ENCODE measurements at places on chromosomes 13 and 19.

DNA sequence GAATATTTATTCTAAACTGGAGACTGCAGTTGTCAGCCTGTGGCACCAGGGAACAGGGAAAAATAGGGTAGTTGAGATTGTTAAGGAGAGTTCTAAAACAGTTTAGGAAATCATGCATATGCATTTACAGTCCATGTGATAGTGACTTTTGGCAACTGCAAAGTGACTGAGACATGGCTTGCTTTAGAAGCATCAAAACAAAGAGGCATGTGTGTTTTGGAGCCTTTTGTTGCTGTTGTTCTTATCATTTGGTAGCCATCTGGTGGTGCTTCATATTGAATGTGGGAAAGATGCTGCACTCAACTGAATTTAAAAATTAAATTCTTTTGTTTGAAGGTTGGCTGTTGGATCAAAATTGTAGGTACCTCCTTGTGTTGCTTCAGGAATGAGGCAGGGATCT is 10.2 kb upstream of the EBPL start:
- DNase-seq: no peak

DNA sequence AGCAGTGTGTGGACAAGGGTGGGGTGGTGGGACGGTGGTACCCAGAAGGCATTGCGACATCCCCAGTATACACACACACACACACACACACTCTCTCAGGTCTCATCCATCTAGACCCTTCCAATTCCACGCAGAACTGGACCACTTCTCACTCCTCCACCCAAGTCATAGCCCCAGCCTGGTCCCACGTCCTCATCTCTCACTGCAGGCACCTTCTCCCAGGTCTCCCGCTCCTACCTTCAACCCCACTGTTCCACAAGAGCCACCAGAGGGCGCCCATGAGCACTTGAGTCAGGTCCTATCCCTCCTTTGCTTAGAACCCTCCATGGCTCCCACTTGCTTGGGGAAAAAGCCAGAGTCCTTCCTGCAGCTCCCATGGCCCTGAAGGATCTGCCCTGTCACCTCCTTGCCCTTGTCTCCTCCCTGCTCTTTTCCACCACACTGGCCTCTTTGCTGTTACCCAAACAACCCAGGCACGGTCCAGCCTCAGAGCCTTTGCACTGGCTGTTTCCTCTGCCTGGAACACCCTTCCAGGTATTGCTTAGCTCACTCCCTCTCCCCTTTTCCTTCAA is 62.6 kb downstream of the IER2 start:
- DNase-seq: no peak

DNA sequence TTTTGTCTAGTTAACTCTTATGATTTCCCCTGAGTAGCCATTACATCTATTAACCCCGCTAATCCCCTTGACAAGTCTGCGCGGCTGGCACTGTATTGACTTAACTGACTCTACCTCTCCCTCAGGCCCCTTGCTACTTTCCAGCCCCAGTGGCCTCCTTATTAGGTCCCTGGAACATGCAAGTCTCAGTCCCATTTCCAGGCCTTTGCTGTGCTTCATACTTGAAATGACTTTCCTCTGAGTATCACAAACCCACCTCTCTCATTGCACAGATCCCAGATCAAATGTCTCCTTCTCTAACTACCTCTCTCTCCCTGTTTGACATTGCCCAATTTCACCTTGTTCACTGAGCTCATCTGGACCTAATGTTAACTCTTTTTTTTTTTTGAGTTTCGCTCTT is 13.2 kb downstream of the SPACA6 start:
- DNase-seq: no peak

- DNase-seq: no peak
Observed at GRCh38 chr13:114088234-114088633, 44.2 kb downstream of the RASA3 start.

- no peak for DNase-seq
Observed at GRCh38 chr13:48545608-48546007, 12.7 kb upstream of the RCBTB2 start.

DNA sequence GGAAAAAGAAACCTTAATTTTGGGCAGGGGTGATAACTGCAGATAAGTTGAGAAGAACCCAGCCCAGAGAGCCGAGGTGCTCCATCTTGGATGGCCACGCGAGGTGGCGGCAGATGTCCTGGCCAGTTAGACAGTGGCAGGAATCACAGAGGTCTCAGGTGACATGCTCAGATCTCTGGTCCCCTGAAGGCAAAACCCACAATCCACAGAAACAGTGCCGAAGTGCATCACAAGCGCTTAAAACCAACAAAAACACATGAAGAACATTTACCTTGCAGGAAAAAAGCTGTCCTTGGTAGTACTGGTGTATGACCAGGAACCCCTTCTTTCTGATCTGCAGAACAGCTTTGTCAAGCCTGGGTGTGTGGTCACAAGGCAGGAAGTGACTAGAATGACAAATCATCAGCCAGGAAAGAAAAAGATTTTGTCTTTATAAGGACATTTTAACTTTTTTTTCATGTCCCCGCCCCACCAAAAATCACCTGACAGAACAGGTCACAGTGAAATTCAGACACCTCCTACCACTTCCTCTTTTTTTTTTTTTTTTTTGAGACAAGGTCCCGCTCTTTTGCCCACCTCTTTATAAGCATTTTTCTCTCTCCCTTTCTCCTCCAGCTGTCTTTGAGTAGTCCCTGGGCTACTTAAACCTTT is at the start of gene LCP1:
Gene LCP1, minus strand, starts transcription at position 338 of the 651 bp plus-strand sequence. CDS start 22,515 bp downstream, outside the sequence.
- no peak for DNase-seq

DNA sequence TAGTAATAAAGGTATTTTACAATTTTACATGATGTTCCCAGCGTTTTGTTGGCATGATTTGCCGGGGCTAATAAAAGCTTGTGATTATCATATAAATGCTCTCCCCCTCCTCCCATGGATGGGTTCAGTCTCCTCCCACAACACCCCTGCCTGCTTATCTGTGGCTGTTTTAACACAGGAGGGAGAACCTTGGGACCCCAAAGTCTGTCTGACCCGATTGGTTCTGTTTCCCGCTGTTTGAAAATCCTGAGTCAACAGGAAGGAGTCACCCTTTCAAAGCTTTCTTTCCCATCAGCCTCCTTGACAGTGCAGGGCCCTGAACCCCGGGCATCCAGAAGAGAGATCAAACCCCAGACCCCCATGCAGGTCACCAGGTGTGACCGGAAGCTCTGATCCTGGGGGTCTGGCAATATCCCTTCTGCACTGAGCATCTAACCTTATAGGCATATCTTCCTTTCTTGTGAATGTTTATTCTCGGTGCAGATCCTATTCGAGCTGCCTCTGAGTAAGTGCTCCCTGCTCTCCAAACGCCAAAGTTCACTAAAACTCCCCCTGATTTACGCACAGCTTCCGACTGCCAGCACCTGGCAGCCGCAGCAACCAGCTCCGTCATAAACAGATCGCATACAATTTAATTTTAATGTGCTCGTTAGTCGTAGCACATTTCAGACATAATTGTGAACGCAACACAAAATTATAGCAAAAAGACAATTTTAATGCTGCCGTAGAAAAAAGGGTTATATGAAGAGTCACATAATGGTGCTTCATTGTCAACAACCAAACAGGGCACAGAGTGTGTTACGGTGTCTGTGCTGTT is 74.8 kb downstream of the TSHZ3 start:
- DNase-seq: no peak

- no peak for DNase-seq
Observed at GRCh38 chr19:48770266-48770665, 14.9 kb downstream of the FGF21 start.

- no peak for DNase-seq
Observed at GRCh38 chr19:49497789-49498103, 1.5 kb downstream of the RPS11 start.

GRCh38 chr19:14056741-14057356 is 5.0 kb downstream of the PALM3 start:
- DNase-seq: no peak

DNA sequence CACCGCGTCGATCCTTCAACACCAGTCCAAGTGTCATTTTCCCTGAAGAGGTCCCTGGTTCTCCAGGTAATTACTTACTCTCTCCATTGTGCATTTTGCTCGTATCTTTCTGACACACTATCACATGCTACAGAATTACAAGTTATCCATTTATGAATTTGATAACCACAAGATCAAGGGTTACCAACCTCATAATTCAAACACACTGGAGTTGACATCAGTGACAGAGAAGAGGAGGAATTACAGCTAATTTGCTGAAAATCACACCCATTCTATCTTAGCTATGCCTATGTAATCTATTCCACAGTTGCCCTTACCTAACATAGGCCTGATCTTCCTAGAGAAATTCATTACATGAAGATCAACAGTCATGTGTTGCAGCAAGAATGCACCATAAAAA is 14.2 kb downstream of the ZC3H13 start:
- no peak for DNase-seq

- no peak for DNase-seq
Observed at GRCh38 chr19:19087676-19088075, 23.9 kb downstream of the SLC25A42 start.

DNA sequence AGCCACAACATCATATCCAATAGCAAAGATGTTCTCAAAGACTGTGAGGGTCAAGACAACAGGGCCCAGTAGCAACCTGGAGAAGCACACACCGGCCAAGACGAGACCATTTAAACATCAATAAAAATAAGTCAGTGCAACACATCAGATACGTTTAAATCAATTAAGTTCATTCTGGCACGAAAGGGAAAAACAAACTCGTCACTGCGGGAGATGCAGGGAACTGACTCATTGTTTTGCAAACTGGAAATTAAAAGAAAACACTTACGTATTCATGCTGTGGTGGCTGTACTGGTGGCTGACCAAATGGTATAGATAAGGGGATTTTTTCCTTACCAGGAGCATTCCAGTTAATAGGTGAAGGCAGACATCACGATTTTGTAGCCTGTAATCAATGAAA is 26.3 kb upstream of the SLC15A1 start:
- no peak for DNase-seq

GRCh38 chr19:32196690-32197420 is 148.6 kb upstream of the ZNF507 start:
- no peak for DNase-seq

DNA sequence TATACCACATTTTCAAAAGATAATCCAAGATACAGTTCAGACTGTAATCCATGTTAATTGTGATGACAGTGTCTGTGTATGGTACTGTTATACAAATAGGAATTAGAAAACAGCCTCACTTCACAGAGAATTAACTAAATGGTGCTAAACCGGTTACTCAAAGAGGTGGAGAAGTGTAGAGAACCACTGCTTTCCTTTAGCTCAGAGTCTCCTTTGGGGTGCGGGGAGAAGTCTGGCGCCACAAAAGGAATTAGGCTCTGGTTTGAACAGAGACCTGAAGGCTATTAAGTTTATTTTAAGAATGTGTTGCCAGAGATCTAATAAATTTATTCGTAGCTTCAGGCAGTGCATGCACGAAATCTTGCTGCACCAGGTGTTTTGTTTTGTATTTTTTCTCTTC is 65.8 kb downstream of the FREM2 start:
- no peak for DNase-seq

- no peak for DNase-seq
Observed at GRCh38 chr19:47280183-47280797, 5.6 kb downstream of the INAFM1 start.

GRCh38 chr13:40141859-40142555 is 486.5 kb downstream of the COG6 start:
- DNase-seq: no peak

- DNase-seq: no peak
Observed at GRCh38 chr19:45173816-45174215, 4.2 kb downstream of the TRAPPC6A start.

DNA sequence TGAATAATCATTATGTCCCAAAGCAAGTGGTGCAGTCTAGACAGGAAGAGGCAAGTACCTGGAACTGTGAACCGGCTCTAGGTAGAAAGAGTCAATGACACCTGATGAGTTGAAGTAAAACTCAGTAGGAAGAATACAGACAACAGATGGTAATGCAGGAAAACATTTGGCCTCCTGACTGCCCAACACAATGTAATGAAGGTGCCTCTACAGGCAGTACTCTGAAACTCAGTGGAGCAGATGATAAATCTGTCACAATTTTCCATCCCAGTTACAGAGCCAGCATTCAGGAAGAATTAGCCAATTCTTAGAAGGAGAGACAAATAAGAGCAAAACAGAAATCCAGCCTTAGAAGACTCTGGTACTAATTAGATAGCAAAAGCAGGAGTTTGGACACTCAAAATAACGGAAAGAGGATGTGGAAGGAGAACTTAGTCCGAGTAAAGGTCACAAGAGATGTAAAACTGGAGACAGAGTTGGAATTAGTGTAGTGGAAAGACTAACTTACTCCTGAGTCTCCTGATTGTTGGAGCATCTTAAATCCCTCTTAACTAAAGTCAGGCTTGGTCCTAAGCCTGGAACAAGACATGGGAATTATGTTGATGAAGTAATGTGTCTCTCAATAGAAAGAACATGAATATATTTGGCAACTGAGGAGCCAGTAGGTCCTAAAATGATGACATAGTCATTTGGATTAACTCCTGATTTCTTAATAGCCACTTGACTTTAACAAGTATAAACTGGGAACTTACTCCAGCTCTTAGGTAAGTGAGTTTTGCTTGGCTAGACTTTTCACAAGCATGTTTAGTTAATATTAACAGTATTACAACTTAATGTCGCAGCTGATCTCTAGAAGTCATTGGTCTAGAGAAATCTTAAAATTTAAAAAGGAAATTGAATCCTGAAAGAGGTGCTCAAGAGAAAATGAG is 457.3 kb upstream of the MIR17HG start:
- DNase-seq: no peak

Data from cerebellar nuclear complex (tissue), 1 donor.